C1 segment of cervical spinal cord (tissue), 14 donors: ENCODE measurements at places on chromosomes 1 and 21.

DNA sequence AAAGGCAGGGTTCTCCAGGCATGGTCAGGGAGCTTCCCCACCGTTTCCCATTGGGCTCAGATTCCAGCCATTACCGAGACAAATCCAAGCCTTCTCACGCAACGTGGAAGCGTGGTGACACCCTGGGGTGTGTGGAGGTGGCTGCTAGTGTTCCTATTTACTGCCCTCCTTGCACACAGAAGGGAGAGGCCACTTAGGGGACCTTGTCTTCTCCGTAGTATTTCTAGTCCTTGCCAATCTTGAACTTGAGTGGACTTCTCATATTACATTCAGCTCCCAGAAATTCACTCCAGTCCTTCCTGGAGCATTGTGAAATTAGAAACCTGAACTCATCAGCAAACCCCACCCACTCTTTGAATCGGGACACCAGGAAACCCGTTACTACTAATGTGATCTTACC, 131.6 kb downstream of the AJAP1 start:
- no peak for DNase-seq

- no peak for DNase-seq
Measured at GRCh38 chr1:151935154-151935553, 25.8 kb upstream of the THEM4 start.

DNA sequence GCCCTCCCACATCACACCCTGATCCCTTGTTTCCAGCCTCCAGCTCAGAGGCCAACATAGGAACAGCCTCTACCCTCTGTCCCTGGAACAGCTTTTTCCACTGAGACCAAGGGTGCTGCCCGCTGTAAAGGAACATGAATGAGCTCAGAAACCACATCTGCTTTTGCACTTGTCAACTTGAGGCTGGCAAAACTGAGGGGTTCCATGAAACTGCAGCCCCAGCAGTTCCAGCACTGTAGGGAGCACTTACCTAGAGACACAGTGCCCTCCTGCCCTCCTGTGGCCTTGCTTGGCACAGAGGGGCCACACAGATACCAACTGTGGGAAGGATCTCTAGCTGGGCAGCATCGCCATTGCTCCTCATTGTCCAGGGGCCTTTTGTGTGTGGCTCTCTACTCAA, 51.7 kb downstream of the ITPKB start:
- DNase-seq, result peak; percentile 46

DNA sequence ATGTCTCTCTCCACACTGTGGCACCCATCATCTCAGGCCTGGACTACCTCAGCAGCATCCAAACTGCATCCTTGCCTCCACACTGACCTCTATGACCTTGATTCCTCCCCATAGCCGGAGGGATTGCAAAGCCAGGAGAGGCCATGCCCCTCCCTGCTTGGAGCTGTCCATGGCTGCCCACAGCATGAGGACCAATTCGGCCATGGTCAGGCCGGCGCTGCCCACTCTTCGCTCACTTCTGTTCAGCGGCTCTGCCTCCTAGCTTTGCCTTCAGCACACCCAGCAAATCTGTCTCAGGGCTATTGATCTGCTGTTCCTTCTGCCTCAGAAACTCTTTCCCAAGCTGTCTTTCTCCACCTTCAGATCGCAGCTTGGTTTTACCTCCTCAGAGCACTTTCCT, 94.5 kb downstream of the TNR start:
- DNase-seq, result no peak

DNA sequence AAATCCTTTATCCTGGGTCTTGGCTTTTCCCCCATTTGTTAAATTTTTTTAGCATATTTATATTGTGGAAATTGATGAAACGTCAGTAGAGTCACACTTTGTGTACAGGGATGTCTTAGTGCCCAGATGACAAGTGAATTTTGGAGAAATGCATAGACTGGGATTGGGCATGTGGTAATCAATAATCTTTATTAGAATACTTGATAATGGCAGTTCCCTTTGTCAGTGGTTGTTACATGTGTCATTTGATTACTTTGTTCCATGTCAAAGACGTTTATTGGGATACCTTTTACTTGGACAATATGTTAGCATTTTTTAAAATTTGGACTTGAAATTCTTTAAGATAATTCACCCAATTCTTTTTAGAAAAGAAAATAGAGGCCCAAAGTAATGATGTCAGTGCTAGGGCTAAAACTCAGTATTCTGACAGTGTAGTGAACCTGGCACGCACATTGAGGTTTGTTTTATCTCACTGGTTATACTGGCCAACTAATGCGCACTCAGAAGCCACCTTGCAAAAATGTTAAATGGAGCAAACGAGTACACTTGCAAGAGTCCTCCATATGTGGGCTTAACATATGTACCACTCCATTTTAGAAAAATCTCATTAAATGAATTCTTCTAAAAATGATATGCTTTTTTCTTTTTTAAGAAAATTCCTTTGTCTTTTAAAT, 9.2 kb downstream of the PRPF38B start:
- no peak for DNase-seq

- DNase-seq, result no peak
Measured at GRCh38 chr1:166603296-166603695, 236.0 kb upstream of the POGK start.

- DNase-seq, result no peak
Measured at GRCh38 chr1:204384636-204385352, 25.1 kb upstream of the PLEKHA6 start.

DNA sequence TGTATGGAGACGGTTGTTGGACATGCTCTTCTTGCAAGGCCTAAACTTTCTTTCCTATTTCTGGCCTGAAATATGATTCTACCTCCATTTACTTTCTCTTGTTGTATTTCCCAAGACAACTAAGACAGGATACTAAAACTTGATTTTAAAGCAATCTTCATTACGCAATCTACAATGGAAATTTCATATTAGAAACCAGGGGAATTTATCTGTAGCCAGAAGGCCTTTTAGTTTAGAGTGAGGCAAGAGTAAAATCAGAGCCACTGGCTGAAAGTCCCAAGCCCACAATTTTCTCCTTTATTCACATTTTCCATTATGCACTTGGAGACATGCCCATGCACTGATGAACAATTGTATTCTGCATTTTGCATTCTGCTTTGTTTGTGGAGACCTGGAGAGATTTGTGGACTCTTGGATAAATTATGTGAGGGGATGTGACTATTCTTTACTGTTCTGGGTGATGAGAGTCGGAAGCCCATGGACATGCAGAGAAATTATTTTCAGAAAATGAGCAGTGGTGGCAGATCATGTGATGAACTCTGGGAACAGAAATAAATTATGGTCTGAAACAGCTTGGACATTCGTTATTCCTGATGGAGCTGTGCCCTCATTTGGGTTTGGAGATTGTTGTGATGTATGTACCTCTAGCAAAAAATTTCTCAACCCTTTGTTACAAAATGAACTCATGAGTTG, 336.8 kb downstream of the SEC16B start:
- DNase-seq, result no peak

DNA sequence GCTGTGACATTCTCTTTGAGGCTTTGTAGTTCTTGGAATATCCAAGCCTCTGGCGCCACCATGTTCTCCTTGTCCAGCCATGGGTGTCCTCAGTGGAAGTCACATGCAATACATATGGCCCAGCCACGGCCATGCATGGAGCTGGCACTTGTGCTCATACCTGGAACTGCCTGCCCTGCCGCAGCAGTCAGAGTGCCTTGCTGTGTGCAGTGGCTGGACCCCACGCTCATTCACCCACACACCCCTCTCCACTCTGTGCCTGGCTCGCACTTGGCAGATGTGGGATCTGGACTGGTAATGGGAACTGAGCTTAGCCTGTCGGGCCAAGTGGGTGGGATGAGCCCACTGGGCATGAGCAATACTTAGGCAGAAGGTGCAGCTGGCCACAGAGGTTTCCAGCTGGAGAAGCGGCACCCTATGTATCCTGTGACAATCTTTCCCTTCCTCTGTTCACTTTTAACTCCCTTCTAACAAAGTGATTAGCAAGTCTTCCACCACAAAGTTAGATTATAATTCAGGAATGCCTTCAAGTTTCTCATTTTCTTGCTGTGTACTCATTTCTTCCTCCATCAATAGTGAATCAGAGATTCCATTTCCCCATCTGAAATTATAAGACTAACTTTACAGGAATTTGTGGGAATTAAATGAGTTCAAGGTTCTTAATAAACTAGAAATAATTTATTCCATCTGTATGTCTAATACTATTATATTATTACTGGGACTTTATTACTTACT, 351.6 kb upstream of the NCAM2 start:
- DNase-seq, result no peak

- no peak for DNase-seq
Measured at GRCh38 chr1:14282707-14283106, 315.8 kb upstream of the KAZN start.

- DNase-seq, result no peak
Measured at GRCh38 chr1:6357243-6357936, 36.2 kb downstream of the ACOT7 start.

DNA sequence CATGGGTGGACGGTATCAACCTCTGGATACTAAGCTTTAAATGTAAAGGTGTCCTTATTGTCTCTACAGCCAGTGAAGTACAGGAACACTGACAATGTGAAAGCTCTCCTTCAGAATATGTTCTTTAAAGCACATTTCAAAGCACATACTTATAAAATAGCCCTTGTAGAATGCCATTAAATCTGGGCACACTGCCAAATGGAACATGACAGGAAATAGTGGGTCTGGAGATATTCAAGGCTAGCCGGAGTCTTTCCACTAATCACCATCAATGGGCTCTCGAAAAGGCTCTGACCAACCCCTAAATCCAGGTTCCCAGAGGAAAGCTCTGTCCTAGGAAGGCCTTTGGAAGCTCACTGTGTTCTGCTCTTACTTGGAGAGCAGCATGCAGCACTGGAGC, 46.6 kb downstream of the PLD5 start:
- DNase-seq, result no peak

DNA sequence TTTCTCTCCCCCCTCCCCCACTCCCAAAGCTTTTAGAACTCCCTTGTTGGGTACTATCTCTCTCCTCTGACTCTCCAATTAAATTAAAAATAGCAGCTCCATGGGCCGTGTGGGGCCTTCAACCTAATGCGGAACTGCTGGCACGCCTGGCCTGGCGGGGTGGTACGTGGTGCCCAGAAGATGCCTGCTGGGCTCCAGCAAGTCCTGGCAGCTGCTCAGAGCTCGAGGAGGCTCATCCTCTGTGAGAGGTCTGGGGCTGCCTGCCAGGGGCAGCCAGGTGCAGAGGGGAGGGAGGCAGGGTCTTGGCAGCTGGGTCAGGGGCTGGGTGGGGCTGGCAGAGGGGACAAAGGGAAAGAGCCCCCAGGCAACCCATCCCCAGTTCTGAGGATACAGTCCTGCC, 74.4 kb downstream of the ACTL8 start:
- DNase-seq, result no peak

GRCh38 chr1:27979151-27979858, 19.5 kb downstream of the XKR8 start:
- no peak for DNase-seq

DNA sequence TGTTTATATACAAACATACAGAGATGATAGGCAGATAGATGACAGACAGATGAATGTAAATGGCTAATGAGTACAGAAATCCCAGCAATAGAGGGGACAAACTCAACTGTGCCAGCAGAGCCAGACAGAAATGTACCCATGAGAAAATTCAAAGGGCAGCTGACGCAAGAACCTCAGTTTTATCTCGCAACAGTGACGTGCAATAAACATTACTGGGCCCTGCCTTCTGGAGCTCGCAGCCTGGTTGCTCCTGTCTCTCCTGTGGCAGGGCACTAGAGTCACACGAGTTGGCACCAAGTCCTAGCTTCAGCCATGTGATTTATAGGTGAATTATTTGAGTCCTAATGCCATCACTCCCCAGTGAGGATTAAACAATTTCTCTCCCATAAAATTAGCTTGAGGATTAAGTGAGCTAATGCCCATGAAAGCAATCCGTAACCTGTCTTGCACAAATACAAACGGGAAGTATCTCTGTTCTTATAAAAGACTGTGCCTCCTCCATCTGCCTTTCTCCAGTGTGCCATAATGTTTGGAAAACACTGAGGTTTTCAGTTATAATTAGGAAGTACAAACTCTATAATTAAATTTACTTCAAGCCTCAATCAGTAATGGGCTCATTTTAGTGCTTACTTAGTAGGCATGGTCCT, 50.7 kb downstream of the VAV3 start:
- no peak for DNase-seq

GRCh38 chr1:114134518-114134917, 19.2 kb downstream of the SYT6 start:
- DNase-seq, result no peak

- DNase-seq, result no peak
Measured at GRCh38 chr1:158095737-158096335, 84.9 kb upstream of the CD1D start.

GRCh38 chr1:86175756-86176155, 19.2 kb upstream of the COL24A1 start:
- DNase-seq, result no peak
